ENCODE measurements at places on chromosomes 2 and 18. TPM values are rescaled to one million over a fixed set of nuclear protein-coding genes. Genes with fewer than 3 reads are reported as not detected.
A peak's percentile ranks its signal among the peaks of the same experiment; 100 is the strongest.

DNA sequence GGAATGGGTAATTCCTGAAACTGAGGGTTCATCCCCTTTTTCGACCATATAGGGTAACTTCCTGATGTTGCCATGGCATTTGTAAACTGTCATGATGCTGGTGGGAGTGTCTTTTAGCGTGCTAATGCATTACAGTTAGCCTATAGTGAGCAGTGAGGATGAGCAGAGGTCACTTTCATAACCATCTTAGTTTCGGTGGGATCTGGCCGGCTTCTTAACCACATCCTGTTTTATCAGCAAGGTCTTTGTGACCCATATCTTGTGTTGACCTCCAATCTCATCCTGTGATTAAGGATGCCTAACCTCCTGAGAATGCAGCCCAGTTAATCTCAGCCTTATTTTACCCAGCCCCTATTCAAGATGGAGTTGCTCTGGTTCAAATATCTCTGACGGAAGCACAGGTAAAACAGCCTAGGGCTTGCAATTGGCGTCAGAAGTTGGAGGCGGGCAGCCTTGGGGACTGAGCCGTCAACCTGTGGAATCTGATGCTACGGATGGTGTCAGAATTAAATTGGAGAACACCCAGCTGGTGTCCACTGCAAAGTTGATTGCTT is 19.5 kb downstream of the RALBP1 start:
- H3K4me1 ChIP-seq, result no peaks in the 10 kb centered on the region
- no peaks in the 10 kb centered on the region for H3K27me3 ChIP-seq
- no peaks in the 10 kb centered on the region for H3K36me3 ChIP-seq
- H3K4me3 ChIP-seq, result no peak overlapping the region

The CCDC74B gene
- total RNA-seq, result 2.6 TPM

The EMX1 gene
- total RNA-seq, result not detected

- no peaks in the 10 kb centered on the region for H3K4me1 ChIP-seq
- no peak for DNase-seq
- no peaks in the 10 kb centered on the region for H3K36me3 ChIP-seq
- no peaks in the 10 kb centered on the region for H3K27me3 ChIP-seq
- H3K27ac ChIP-seq, result no peak overlapping the region
- no peak overlapping the region for H3K4me3 ChIP-seq
Observed at GRCh38 chr18:2871111-2871720, 24.4 kb downstream of the EMILIN2 start.

DNA sequence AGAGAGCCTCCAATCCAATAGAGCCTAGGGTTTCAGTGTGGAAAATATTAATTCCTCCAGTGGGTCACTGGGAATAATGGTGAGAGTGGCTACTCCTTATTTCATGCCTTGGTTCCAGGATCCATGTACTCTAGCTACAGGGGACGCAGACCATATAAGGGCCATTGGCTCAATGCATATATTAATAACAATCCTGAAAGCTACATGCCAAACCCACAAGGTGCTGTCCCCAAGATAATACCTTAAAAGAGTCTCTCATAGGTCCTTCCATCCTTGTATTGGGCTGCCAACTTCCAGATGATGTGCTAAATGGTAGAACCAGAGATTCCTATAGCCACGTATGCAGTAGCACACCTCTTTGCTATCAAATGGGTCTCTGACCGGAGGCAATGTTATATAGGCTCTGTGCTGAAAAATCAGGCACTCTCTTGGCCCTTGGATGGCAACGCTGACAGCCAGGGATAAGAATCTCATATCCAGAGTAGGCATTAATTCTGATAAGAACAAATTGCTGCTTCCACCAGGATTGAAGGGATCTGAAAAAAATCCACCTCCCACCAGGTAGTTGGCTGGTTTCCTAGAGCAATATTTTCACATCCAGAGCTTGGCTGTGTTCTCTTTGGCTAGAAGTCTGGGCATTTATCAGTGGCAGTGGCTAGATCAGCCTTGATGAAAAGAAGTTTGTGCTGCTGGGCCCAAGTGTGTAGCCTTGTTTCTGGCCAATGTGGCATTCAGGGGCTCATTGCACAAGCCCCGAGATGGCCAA is 218.1 kb upstream of the MGAT5 start:
- H3K36me3 ChIP-seq, result no peaks in the 10 kb centered on the region
- H3K4me3 ChIP-seq, result no peak overlapping the region
- no peak overlapping the region for H3K27ac ChIP-seq
- no peaks in the 10 kb centered on the region for H3K27me3 ChIP-seq

The EPB41L3 gene
- 53.0 TPM for total RNA-seq

GRCh38 chr2:21395366-21395765 is 271.6 kb downstream of the TDRD15 start:
- H3K27me3 ChIP-seq, result no peaks in the 10 kb centered on the region
- no peak overlapping the region for H3K4me3 ChIP-seq
- no peak overlapping the region for H3K27ac ChIP-seq
- no peak for DNase-seq
- peaks cover 3% of the 10 kb centered on the region for H3K36me3 ChIP-seq
- peaks cover 2% of the 10 kb centered on the region for H3K4me1 ChIP-seq

The C2orf42 gene
- total RNA-seq, result 12.4 TPM

DNA sequence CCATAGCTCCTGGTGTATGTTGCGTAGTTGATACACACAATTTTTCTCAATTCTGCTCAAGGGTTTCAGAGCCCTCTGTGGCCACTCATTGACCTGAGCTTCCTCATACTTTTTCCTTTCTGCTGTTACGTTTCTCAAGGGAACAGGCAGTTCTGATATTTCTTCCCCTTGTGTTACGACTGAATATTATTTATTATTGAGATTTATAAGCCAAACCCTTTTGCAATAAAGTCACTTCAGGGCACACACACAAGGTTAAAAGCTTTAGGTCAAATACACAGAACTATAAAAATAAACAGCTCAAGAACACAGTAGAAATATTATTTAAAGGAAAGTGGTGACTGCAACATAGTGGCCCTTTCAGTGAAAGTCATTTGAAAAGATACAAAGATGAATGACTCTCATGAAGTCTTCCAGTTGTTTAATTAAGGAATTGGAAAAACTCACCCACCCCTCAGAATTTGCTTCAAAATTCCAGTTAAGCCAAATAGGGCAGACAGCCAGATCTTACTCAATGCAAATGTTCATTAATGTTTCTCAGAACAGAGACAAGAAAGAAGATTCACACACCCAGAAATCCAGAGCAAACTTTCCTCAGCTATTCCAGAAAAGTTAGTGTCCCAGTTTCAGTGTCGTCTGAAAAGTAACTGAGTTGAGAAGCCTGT is 179.7 kb downstream of the TRIB2 start:
- H3K4me3 ChIP-seq, result no peak overlapping the region
- DNase-seq, result no peak
- H3K4me1 ChIP-seq, result no peaks in the 10 kb centered on the region

- H3K4me1 ChIP-seq, result no peaks in the 10 kb centered on the region
- no peaks in the 10 kb centered on the region for H3K27me3 ChIP-seq
- H3K36me3 ChIP-seq, result no peaks in the 10 kb centered on the region
- DNase-seq, result peak; percentile 88
- no peak within 1 kb of the TSS for H3K27ac ChIP-seq
Observed at GRCh38 chr2:6865346-6866274, at the start of gene CMPK2. TSS of gene CMPK2 (minus strand) at chr2:6865907. CDS start at chr2:6865696, 211 bp downstream.

The FTCDNL1 gene
- total RNA-seq, result 1.7 TPM

DNA sequence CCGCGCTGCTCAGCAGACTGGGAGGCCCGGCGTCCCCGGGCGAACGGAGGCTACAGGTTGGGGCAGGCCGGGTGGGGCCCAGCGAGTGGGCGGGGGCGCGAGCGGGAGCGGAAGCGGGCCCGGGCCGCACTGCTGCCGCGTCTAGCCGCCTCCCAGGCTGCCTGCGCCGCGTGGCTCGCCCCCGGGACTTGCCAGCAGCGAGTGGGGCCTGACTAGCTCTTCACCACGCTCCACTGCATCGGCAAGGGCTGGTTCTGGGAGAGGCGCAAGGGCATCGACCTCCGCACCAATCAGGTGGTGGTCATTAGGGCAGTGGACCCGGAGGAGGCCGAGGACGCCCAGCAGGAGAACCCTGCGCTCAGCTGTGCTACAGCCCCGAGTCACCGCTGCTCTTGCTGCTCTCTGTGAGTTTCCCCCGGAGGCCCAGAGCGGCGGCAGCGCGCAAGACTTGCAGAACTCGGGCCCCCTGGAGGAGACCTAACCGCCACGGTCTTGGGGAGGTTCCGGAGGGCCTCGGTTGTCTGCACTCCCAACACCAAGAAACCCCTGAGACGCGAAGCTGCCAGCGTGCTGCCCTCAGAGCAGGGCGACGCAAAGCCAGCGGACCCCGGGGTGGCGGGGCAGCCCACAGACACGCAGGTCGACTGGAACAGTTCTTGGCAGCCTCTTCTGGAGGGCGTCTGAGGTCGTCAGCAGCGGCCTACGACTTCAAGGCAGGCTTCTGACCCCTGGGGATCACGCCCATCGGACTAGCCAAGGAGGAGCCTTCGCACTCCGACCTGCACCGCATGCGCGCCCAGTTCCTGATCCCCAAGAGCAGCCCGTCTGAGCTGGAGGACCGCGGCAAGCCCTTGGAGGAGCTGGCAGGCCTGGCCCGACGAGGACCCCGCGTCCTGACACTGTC is 27.2 kb upstream of the PTPN2 start:
- DNase-seq, result peak; percentile 78
- H3K4me3 ChIP-seq, result no peak overlapping the region
- no peaks in the 10 kb centered on the region for H3K27me3 ChIP-seq
- H3K36me3 ChIP-seq, result no peaks in the 10 kb centered on the region
- no peak overlapping the region for H3K27ac ChIP-seq

The SLC20A1 gene
- total RNA-seq, result 51.9 TPM

- H3K4me1 ChIP-seq, result no peaks in the 10 kb centered on the region
- no peak for DNase-seq
- no peaks in the 10 kb centered on the region for H3K36me3 ChIP-seq
- no peak overlapping the region for H3K4me3 ChIP-seq
- H3K27ac ChIP-seq, result no peak overlapping the region
- no peaks in the 10 kb centered on the region for H3K27me3 ChIP-seq
Observed at GRCh38 chr2:3293221-3293620, 84.4 kb downstream of the EIPR1 start.

DNA sequence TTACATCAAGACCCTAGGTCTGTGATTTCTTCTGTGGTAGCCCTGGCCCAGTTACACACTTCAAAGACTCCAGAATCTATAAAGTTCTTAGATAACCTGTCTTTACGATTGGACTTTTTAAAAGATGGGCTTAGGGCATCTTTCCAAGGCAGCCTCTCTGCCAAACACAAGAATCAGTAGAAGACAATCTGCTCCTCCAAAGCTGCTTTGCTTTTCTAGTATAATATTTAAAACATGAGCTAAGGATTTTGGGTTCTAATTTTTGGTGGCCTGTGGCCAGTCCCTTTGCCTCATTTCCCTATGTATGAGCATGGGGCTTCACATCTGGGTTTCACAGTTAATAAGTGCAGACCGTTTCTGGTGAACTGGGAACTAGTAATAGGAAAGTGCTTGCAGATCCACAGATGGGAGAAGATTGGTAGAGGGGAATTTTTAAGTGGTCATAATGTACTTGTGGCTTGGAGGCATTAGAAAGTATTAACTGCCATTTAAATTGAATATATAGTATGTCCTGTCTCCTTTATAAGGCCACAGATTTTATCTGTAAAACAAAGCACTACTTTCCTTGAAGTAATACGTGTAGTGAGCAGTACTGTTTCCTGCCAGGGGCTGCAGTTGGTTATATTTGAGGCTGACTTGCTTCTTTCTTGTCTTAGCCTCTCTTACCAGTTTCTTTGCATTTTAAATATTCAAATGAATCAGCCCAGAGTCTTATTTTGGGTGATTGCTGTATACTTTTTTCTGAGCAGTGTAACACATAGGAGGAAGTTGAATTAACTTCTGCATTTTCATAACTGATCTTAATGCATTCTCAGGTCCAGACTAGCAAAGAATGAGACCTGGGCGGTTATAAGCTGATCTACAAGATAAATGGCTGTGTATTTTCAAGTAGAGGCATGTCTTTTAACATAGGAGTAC is 1.5 kb downstream of the ARPC2 start:
- peaks cover 3% of the 10 kb centered on the region for H3K4me1 ChIP-seq
- H3K36me3 ChIP-seq, result no peaks in the 10 kb centered on the region
- H3K27me3 ChIP-seq, result no peaks in the 10 kb centered on the region
- peak overlapping the region; percentile 97 for H3K4me3 ChIP-seq
- no peak for DNase-seq

DNA sequence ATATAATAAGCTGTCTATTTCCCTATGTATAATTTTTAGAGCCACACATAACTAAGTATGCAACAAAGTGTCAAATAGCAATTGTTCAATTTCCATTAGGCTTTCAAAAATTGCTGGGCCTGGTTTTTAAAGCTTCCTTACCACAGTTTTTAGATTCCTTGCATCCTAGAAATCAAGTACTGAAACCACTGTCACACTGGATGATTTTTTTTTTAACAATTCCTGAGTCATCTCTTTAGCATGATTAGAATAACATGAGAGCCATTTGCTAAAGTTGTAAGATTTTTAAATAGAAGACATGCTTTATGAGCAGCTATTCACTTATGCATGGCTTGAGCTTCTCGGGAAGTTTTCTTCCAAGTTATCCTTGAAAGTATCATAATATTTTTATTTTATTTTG is 319.5 kb upstream of the NXPH2 start:
- H3K4me1 ChIP-seq, result no peaks in the 10 kb centered on the region
- H3K27me3 ChIP-seq, result no peaks in the 10 kb centered on the region
- H3K4me3 ChIP-seq, result no peak overlapping the region
- no peaks in the 10 kb centered on the region for H3K36me3 ChIP-seq
- no peak overlapping the region for H3K27ac ChIP-seq
- no peak for DNase-seq

DNA sequence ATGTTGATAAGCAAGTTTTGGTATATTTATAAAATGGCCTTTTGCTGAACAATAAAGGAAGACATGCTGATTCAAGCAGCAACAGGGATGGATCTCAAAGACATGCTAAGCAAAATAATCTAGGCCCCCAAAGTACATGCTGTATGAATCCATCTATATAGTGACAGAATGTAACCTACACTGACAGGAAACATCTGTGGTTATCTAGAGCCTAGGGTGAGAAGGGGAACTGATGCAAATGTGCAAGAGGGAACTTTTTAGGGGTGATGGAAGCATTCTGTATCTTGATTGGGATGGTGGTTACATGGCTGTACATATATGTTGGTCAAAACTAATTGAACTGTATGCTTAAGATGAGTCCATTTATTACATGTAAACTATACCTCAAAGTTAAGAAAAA is 24.2 kb downstream of the CNRIP1 start:
- no peak overlapping the region for H3K27ac ChIP-seq
- H3K4me1 ChIP-seq, result no peaks in the 10 kb centered on the region
- no peaks in the 10 kb centered on the region for H3K27me3 ChIP-seq
- H3K4me3 ChIP-seq, result no peak overlapping the region
- no peaks in the 10 kb centered on the region for H3K36me3 ChIP-seq

The GCG gene
- total RNA-seq, result not detected

DNA sequence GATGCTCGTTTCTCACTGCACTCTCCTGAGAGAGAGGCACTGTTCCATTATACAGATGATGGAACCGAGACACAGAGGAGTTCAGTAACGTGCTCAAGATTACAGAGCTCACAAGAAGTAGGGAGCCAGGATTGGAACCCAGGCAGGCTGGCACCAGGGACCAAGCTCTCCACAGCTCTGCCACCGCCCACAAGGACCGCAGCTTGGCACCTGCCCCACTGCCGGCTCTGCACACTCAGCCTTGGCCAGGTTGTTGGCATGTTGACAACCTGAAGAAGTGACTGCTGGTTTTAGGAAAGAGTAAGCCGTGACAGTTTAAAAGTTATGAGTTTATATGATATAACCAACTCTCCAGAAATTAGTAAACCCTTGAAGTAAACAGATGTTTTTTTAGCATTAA is 48.0 kb upstream of the ITM2C start:
- peaks cover 2% of the 10 kb centered on the region for H3K36me3 ChIP-seq
- DNase-seq, result no peak
- peak overlapping the region; percentile 33 for H3K27ac ChIP-seq
- no peaks in the 10 kb centered on the region for H3K27me3 ChIP-seq

- H3K27ac ChIP-seq, result no peak overlapping the region
- DNase-seq, result no peak
- no peak overlapping the region for H3K4me3 ChIP-seq
- no peaks in the 10 kb centered on the region for H3K36me3 ChIP-seq
- H3K27me3 ChIP-seq, result no peaks in the 10 kb centered on the region
Observed at GRCh38 chr2:62363166-62363565, 142.8 kb downstream of the TMEM17 start.

The SULT1C4 gene
- 4.2 TPM for total RNA-seq

The MATN3 gene
- total RNA-seq, result 1.6 TPM
